Activated CD8-positive, alpha-beta T cell treated with anti-CD3 and anti-CD28 coated beads for 36 hours (primary cell): ENCODE measurements at places on chromosomes 3 and 15. TPM values are rescaled to one million over a fixed set of nuclear protein-coding genes. Genes with fewer than 3 reads are reported as not detected.

The SLC12A1 gene
- total RNA-seq: not detected

The ARPP21 gene
- total RNA-seq: not detected

The MCF2L2 gene
- 3.7 TPM for total RNA-seq

The CAPN3 gene
- 3.5 TPM for total RNA-seq

The ZDHHC19 gene
- not detected for total RNA-seq

The LEKR1 gene
- total RNA-seq: 1.1 TPM

The MOBP gene
- total RNA-seq: not detected

The ATP13A4 gene
- total RNA-seq: 2.8 TPM

The SYNPR gene
- not detected for total RNA-seq

The ESYT3 gene
- 0.16 TPM for total RNA-seq

The NR2F2 gene
- not detected for total RNA-seq

The BRPF1 gene
- total RNA-seq: 32.3 TPM

The TPRG1 gene
- total RNA-seq: 3.0 TPM

The DLL4 gene
- not detected for total RNA-seq

The SUMF1 gene
- total RNA-seq: 6.6 TPM

The ANKUB1 gene
- total RNA-seq: not detected

The PIAS1 gene
- 26.0 TPM for total RNA-seq

The TTBK2 gene
- 9.9 TPM for total RNA-seq

The MLF1 gene
- 1.9 TPM for total RNA-seq

The KCNAB1 gene
- total RNA-seq: not detected

The NPAP1 gene
- not detected for total RNA-seq

The GPR27 gene
- 0.47 TPM for total RNA-seq

The RASGRP1 gene
- total RNA-seq: 106 TPM

The CSTA gene
- total RNA-seq: not detected
